ENCODE measurements at places on chromosomes 13 and 19.

DNA sequence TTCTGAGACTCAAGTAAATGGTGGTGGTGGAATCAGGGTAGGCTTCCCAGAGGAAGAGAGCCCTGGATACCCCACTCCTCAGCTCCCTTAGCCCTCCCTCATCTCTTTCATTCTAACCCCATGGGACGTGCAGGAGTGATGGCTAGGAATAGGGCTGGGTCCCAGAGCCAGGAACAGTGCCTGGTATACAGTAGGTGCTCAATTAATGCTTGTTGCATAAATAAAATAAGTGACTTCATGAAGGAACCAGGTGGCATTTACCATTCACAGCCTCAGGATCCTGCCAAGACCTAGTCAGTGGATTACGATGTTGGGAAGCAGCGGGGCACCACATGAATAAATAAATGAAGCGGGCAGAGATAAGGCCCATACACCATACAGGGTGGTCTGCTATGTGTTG, 3.9 kb downstream of the UNC13A start:
- no peak for DNase-seq

DNA sequence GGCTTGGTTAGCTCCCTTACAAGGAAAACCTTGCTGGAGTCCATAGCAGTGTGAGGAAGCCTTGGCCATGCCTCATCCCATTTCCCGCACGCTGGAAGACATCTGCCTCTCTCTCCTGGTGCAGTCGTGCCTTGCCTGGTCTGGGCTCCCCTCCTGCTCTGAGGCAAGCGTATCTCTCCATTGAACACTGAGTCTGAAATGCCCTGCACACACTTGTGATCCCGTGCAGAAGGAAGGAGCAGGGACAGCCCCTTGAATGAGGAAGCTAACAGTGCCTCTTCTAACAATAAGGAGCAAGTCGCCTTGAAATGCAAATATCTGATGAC, 407 bp upstream of the ZNF440 start:
- no peak for DNase-seq

DNA sequence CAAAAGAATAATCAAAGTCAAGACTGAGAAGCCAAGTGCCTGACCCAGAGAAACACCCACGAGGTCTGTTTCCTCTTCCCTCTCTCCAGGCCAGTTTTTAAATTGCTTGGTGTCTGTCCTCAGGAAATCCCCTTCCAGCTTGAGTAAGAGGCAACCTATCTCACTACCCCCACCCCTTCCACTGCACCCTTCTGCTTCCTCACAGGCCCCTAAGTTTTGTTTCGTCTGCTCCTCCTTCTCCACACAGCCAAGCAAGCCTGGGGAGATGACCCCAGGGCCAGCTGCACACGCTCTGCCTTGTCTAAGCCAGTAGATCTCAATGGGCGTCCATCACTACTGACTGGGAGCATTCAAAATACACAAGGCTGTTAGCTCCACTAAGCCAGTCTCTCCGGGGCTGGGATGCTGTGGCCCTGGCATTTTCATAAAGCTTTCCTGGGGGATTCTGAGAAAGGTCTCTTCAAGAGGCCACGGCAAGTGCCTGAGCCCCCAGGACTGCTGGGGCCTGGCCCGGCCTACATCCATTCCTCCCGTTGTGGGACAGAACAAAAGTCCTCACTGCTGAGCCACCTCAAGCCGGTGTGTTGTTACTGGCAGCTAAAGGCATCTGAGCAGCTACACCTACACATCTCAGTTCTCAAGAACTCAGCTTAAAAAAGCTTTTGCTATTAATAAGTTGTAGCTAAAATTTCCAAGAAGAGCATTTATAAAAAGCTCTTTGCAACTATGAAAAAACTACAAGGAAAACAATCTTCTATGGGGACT, 14.9 kb upstream of the IL4I1 start:
- DNase-seq, result peak; percentile 51

DNA sequence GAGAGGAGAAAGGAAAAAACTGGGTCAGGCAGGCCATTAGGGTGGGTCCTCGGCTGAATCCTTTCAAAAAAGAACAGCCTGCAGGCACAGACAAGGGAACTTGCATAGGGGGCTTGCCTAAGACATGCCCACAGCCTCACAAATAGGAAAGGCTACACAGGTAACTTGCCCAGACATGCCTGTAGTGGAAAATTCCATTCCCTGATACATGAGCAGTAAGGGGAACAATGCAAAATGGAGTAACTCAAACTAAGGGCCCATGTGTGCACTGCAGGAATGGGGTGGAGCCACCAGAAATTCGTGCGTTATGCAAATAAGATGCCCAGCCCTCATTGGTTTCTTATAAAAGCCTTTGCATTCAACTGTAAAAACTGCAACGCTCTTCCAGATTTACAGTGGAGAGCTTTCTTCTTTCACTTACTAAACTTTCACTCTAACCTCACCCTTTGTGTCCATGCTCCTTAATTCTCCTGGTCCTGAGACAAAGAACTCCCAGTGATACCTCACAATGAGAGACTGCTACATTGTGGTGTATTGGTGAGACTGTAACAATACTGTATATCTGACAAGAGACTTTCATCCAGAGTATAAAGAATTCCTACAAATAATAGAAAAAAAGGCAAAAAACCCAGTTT, 59.5 kb upstream of the SLITRK1 start:
- DNase-seq, result no peak

DNA sequence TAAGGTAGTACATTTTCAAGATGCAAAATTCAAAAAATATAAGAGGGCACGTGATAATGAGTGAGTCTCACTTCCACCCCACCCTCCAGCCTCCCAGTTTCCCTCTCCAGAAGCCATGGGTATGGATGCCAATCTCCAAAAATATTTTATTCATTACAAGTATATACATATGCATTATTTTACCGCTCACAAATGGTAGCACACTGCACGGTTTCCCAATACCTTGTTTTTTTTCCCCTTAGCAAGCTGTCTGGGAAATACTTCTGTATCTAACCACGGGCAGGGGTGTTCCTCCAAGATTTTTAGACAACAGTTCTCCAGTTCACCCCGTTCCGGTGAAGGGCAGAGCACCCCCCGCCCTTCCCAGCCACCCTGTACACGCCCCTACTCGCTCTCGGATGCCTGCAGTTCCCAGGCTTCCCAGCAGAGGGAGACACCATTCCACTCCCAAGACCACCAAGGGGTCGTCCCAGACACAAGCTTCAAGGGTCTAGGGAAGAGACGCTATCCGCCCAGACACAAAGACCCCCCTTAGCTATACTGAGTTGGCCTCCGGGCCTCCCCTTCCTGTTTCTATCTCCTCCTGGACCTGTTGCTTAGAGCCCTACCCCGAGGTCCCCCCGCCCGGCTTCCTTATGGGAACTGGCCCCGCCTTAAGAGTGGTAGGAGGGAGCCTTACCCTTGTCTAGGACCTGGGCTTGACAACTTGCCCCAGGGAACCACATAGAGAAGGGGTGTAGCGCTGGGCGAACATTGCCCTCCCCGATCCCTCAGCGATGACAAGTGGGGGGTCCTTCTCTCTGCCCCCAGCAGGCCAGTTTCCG, 1.1 kb upstream of the FXYD3 start:
- DNase-seq, result peak; percentile 82

- DNase-seq, result peak; percentile 75
Measured at GRCh38 chr13:49635599-49636433, 7.5 kb downstream of the ARL11 start.

GRCh38 chr19:31146546-31147183, 202.6 kb downstream of the TSHZ3 start:
- DNase-seq, result no peak

- no peak for DNase-seq
Measured at GRCh38 chr19:1593501-1593772, 772 bp upstream of the MBD3 start.

- DNase-seq, result no peak
Measured at GRCh38 chr13:76656056-76656455, 230.1 kb downstream of the KCTD12 start.

GRCh38 chr19:18725841-18726770, 42.6 kb downstream of the CRTC1 start:
- DNase-seq, result no peak

DNA sequence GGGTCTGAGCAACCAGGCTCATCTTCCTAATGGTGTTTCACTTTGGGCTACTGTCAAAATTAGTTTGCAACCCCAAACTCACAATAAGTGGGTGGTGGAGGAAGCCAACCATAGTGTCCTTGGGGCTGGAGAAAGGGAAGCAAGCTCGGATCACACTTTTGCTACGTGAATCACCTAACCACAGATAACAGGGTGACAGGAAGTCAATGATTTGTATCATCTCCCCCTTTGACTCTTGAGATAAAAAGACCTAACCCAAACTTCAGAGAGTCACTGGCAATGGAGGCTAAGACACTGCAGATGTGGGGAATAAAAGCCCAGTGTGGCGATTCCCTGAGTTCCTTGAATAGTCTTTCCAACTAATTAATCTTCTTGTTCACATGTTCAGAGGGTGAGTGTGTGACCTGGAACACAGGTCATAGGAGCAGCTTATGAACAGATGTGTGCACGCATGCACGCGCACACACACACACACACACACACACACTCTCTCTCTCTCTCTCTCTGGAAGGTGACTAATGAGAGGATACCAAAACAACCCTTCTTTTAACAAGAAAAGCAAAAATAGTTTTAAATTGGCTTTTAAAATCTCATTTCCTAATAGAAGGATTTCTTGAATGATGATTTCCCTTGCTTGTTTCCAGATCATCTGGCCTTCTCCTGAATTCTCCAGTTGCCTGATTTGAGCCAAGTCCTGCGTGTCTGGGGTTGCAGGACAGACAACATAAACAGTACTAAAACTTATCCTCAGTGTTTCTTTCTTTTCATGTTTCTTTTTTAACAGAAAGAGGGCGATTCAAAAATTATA, 21.2 kb upstream of the DOCK9 start:
- DNase-seq, result peak; percentile 15

DNA sequence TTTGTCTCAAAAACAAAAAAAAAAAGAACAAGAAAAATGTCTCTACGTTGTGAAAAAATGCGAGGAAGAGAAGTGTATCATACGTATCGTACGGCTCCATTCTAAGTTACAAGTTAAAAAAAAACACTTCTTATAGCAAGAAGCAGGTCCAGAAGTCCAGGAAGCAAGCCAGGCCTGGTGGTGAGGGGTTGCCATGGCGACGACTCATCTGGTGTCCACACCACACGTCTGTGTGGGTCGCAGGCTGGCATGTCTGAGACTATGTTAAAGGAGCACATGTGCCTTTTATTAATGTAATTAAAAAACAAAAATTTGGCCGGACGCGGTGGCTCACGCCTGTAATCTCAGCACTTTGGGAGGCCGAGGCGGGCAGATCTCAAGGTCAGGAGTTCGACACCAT, 5.9 kb downstream of the MED16 start:
- DNase-seq, result peak; percentile 37

DNA sequence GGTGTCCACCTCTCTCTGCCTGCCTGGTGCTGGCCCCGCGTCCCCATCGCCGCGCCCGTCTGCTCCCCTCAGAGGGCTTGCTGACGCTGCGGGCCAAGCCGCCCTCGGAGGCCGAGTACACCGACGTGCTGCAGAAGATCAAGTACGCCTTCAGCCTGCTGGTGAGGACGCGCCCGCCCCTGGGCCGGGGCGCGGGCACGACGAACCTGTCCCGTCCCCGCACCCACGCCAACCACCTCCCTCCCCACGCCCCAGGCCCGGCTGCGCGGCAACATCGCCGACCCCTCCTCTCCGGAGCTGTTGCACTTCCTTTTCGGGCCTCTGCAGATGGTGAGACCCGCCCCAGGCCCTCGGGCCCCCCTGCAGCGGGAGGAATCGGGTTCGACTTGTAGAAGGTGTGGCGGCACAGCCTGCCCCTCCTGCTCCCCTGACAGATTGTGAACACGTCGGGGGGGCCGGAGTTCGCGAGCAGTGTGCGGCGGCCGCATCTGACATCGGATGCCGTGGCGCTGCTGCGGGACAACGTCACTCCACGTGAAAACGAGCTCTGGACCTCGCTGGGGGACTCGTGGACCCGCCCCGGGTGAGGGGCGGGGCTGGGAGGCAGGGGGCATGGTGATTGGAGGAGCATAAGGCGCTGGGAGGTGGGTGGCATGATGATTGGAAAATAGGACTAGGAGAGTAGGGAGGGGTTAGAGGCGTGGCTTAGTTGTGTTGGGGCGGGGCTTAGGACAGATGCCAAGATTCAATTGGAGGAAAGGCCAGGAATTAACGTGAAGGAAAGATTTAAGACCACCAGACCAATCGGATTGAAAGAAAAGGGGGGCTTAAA, 6.6 kb downstream of the EPS8L1 start:
- DNase-seq, result peak; percentile 83

DNA sequence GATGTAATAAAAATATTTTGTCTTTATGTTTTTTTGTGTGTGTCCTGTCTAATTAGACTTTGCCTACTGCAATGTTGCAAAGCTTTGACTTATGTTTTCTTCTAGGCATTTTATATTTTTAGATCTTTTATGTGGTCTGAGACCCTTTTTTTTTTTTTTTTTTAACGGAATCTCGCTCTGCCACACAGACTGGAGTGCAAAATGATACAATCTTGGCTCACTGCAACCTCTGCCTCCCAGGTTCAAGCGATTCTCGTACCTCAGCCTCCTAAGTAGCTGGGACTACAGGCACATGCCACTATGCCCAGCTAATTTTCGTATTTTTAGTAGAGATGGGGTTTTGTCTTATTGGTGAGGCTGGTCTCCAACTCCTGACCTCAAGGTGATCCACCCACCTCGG, 8.5 kb upstream of the ZNF304 start:
- DNase-seq, result no peak

DNA sequence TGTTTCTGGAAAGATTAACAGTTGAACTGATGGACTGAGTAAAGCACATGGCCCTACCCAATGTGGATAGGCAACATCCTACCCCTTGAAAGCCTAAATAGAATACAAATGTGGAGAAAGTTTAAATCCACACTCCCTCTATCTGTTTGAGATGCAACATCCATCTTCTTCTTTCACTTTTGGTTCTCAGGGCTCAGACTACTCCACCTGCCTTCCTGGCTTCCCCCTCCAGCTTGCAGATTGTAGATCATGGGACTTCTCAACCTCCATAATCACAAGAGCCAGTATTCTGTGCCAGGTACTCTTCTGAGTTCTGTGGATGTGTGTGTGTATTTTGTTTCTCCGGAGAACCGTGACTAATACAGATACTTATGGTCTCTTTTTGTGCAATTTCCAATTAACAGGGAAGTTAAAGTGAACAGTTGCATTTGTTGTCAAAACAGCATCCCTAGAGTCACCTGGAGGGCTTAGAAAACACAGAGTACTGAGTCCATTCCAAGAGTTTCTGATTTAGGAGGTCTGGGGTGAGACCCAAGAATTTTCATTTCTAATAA, 590.3 kb upstream of the MIR17HG start:
- no peak for DNase-seq

- DNase-seq, result no peak
Measured at GRCh38 chr19:19471682-19472081, 43.7 kb downstream of the TSSK6 start.

DNA sequence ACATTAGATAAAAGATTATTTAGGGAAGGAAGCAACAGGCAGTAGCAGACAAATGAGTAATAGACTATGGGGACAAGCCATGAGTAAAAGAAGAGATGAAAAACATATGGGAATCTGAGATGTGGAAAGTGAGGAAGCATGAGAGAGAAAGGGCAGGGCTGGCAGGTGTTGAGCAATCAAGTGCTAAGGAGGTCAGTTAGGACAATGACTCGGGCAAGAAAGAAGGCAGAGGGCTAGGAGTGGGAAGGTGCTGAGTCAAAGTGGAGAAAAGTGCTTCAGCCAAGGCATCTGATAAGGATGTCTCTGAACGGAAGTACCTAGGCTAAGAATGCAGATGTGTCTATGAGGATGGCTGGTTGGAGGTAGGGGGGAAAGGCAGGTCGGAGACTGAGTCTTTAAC, 291.9 kb upstream of the HTR2A start:
- DNase-seq, result no peak
